Tracheal epithelial cell (primary cell): ENCODE measurements at places on chromosomes 11 and 22. TPM values are rescaled to one million over a fixed set of nuclear protein-coding genes. Genes with fewer than 3 reads are reported as not detected.

PANX3 gene
- not detected in 2 replicates for total RNA-seq

CENPM gene
- total RNA-seq: 3.2 and 7.7 TPM in 2 replicates

SERPINH1 gene
- total RNA-seq: 74.0 and 192 TPM in 2 replicates

APOA4 gene
- total RNA-seq: not detected in 2 replicates

OR2AT4 gene
- total RNA-seq: not detected in 2 replicates

PARVB gene
- 11.1 and 23.9 TPM in 2 replicates for total RNA-seq

GLYATL2 gene
- 0.24 TPM in 1 of 2 replicates, not detected in the other for total RNA-seq

PRG3 gene
- total RNA-seq: not detected in 2 replicates

FREY1 gene
- total RNA-seq: 0.48 and 2.6 TPM in 2 replicates

WNT7B gene
- total RNA-seq: 10.1 and 18.5 TPM in 2 replicates

TMEM151A gene
- total RNA-seq: not detected in 2 replicates

CECR2 gene
- total RNA-seq: under 0.01 TPM in 1 of 2 replicates, not detected in the other

CARD16 gene
- total RNA-seq: 0.85 and 2.2 TPM in 2 replicates

OR51L1 gene
- total RNA-seq: not detected in 2 replicates

HEPHL1 gene
- total RNA-seq: 0.21 and 2.2 TPM in 2 replicates

OR52L1 gene
- total RNA-seq: not detected in 2 replicates

POU2AF2 gene
- total RNA-seq: not detected in 2 replicates

CDC45 gene
- total RNA-seq: 1.1 and 3.9 TPM in 2 replicates

SDHD gene
- total RNA-seq: 172 and 180 TPM in 2 replicates

OOSP4B gene
- not detected in 2 replicates for total RNA-seq

MS4A4A gene
- total RNA-seq: not detected in 2 replicates

VSIG10L2 gene
- total RNA-seq: not detected in 2 replicates

FXYD6 gene
- total RNA-seq: 0.72 TPM in 1 of 2 replicates, not detected in the other

GAB2 gene
- 2.8 and 4.3 TPM in 2 replicates for total RNA-seq

FGF19 gene
- not detected in 2 replicates for total RNA-seq

SOX10 gene
- total RNA-seq: not detected in 2 replicates

OR52I2 gene
- total RNA-seq: under 0.01 TPM in 1 of 2 replicates, not detected in the other

SCGB1A1 gene
- not detected in 2 replicates for total RNA-seq

DDX6 gene
- total RNA-seq: 81.0 and 95.3 TPM in 2 replicates

ANKRD49 gene
- total RNA-seq: 15.4 and 24.9 TPM in 2 replicates

OR5B2 gene
- total RNA-seq: not detected in 2 replicates

IL17REL gene
- total RNA-seq: not detected in 2 replicates

C11orf52 gene
- 1.1 and 1.7 TPM in 2 replicates for total RNA-seq

ZNF280B gene
- total RNA-seq: 0.21 and 0.24 TPM in 2 replicates

MS4A15 gene
- not detected in 2 replicates for total RNA-seq

CRYBB3 gene
- not detected in 2 replicates for total RNA-seq

ELP4 gene
- total RNA-seq: 9.8 and 13.0 TPM in 2 replicates

ARHGEF17 gene
- 5.8 and 7.0 TPM in 2 replicates for total RNA-seq

THYN1 gene
- total RNA-seq: 62.9 and 74.7 TPM in 2 replicates

SAA1 gene
- 3.2 and 53.7 TPM in 2 replicates for total RNA-seq

CDON gene
- total RNA-seq: 1.5 and 2.9 TPM in 2 replicates

C11orf42 gene
- total RNA-seq: not detected in 2 replicates

MMP13 gene
- not detected in 2 replicates for total RNA-seq

F2 gene
- total RNA-seq: under 0.01 TPM in 1 of 2 replicates, not detected in the other

DRICH1 gene
- total RNA-seq: not detected in 2 replicates

SIK3 gene
- 4.0 and 13.5 TPM in 2 replicates for total RNA-seq

MYBPC3 gene
- total RNA-seq: not detected in 2 replicates

TSPAN18 gene
- 0.72 TPM in 1 of 2 replicates, not detected in the other for total RNA-seq
